Mammary epithelial cell (primary cell): ENCODE measurements at places on chromosomes 5 and 9. TPM values are rescaled to one million over a fixed set of nuclear protein-coding genes. Genes with fewer than 3 reads are reported as not detected.

KLF4 gene
- total RNA-seq = 52.5 and 66.4 TPM in 2 replicates

TOR4A gene
- 1.5 TPM for total RNA-seq

FOXI1 gene
- total RNA-seq = not detected

SH3GL2 gene
- not detected in 2 replicates for total RNA-seq
